ENCODE measurements at places on chromosomes 2 and 18. TPM values are rescaled to one million over a fixed set of nuclear protein-coding genes. Genes with fewer than 3 reads are reported as not detected.

DNA sequence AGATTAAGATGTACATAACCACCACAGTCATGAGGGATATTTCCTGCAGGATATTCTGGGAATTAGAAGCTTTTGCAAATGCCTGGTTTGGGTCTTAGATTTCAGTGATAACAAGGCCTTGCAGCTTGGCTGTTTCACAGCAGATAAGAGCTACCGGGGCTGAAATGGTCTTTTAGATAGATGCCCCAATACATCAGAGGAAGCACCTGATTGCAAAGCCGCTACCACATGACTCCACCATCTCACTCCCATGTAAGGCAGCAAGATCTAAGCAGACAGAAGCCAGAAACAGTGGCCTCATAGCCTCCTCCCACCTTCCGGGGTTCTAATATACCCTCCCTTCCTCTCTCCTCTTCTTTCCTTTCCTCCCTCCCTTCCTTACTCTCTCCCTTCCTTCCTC is 31.1 kb upstream of the EPG5 start:
- H3K4me3 ChIP-seq: no peak overlapping the region
- H3K4me1 ChIP-seq: no peaks in the 10 kb centered on the region
- no peak for DNase-seq
- H3K27ac ChIP-seq: no peak overlapping the region
- no peaks in the 10 kb centered on the region for H3K36me3 ChIP-seq

GRCh38 chr18:1252936-1253335 is 348.3 kb downstream of the ADCYAP1 start:
- H3K4me3 ChIP-seq: no peak overlapping the region
- no peaks in the 10 kb centered on the region for H3K27me3 ChIP-seq
- DNase-seq: no peak
- no peaks in the 10 kb centered on the region for H3K4me1 ChIP-seq

MEX3C gene
- total RNA-seq: 28.3 TPM

MROH2A gene
- total RNA-seq: not detected

- no peaks in the 10 kb centered on the region for H3K4me1 ChIP-seq
- no peaks in the 10 kb centered on the region for H3K27me3 ChIP-seq
- H3K4me3 ChIP-seq: no peak overlapping the region
- H3K27ac ChIP-seq: no peak overlapping the region
- peaks cover 81% of the 10 kb centered on the region for H3K36me3 ChIP-seq
These were observed 14.5 kb downstream of the TIA1 start for GRCh38 chr2:70233926-70234325.

MSTN gene
- 0.12 TPM for total RNA-seq

All from left lung (tissue), 14 donors.